Uterus (tissue), 4 donors: ENCODE measurements at places on chromosomes 3 and 15. TPM values are rescaled to one million over a fixed set of nuclear protein-coding genes. Genes with fewer than 3 reads are reported as not detected.

Gene GJD2
- not detected for total RNA-seq

Gene OPA1
- 51.6 TPM for total RNA-seq

Gene IL17RB
- total RNA-seq, result 2.8 TPM

Gene FAM174B
- 41.8 TPM for total RNA-seq

Gene CCDC54
- not detected for total RNA-seq

Gene TMEM212
- total RNA-seq, result not detected

DNA sequence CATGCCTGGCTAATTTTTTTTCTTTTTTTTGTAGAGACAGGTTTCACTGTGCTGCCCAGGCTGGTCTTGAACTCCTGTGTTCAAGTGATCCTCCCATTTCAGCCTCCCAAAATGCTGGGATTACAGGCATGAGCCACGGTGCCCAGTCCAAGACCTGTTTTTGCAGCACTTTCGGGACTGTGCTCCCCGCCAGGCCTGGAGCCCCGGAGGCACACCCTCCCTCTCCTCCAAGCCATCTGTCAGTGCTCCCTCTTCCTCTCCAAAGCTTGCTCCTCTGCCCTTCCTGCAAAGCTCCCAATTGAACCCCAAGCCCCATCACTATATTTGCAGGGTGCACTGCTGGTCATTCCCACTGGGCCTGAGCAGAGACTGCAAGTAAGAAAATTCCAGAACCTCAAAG, 98.1 kb downstream of the CORO2B start:
- H3K36me3 ChIP-seq, result no peaks in the 10 kb centered on the region
- no peak overlapping the region for H3K27ac ChIP-seq
- no peaks in the 10 kb centered on the region for H3K27me3 ChIP-seq
- no peak for DNase-seq

DNA sequence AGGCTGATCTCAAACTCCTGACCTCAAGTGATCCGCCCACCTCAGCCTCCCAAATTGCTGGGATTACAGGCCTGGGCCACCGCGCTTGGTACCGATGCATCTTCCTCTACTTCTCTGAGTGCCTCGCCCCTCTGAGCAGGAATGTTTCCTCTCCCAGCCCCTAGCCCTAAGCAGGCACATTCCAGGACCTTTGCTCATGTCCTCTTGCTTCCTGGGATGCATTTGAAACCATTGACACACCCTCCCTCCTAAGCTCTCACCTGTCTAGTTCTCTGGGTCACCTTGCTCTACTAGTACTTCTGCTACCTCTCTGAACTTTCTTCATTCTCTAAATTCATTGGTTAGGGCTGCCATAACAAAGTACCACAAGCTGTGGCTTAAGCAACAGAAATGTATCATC, 17.9 kb upstream of the UACA start:
- no peak overlapping the region for H3K4me3 ChIP-seq
- H3K27ac ChIP-seq, result no peak overlapping the region
- no peaks in the 10 kb centered on the region for H3K36me3 ChIP-seq
- no peaks in the 10 kb centered on the region for H3K4me1 ChIP-seq
- DNase-seq, result no peak
- H3K27me3 ChIP-seq, result no peaks in the 10 kb centered on the region

GRCh38 chr3:197519801-197520211, 36.0 kb downstream of the BDH1 start:
- H3K4me3 ChIP-seq, result no peak overlapping the region
- H3K36me3 ChIP-seq, result no peaks in the 10 kb centered on the region
- H3K27ac ChIP-seq, result no peak overlapping the region
- no peaks in the 10 kb centered on the region for H3K27me3 ChIP-seq
- DNase-seq, result no peak
- H3K4me1 ChIP-seq, result no peaks in the 10 kb centered on the region

- no peak overlapping the region for H3K27ac ChIP-seq
- DNase-seq, result no peak
- H3K4me1 ChIP-seq, result no peaks in the 10 kb centered on the region
- H3K27me3 ChIP-seq, result no peaks in the 10 kb centered on the region
Measured at GRCh38 chr3:101081999-101082398, 88.8 kb upstream of the ABI3BP start.

DNA sequence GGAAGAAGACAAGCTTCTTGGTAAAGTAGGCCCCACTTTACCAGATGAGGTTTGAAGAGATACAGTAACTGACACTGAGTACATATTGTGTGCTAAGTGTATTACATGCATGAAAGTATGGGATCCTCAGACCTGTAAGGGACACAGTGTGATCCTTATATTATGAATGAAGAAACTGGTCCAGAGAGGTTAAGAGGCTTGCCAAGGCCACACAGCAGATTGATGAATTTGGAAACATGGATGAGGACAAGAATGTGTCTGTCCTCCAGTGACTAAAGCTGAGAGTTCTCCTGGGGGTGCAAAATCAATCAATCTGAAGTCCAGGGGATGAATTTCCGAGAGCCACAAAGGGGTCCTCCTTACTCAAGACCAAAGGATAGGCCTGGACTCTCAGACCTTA, 31.4 kb upstream of the MRPS22 start:
- no peak overlapping the region for H3K4me3 ChIP-seq
- H3K36me3 ChIP-seq, result no peaks in the 10 kb centered on the region
- H3K4me1 ChIP-seq, result no peaks in the 10 kb centered on the region
- H3K27me3 ChIP-seq, result no peaks in the 10 kb centered on the region
- no peak for DNase-seq

DNA sequence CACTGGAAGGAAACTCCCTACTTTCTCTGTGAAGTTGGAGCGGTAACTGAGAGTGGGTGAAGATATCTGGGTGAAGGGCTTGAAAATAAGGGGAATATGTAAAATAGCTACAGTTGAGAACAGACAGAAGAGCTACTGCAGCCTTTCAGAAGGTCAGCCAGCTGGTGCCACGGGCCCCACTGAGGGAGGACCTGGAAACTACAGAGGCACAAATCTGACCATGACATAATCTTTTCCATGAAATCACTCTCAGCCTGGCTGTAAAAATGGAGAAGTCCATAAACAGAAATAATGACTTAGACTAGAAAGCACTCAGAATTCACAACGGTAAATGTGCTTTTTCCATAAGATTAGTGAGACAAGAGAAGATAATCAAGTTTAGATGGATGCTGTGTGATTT, 46.4 kb downstream of the ST3GAL6 start:
- no peaks in the 10 kb centered on the region for H3K27me3 ChIP-seq
- no peak overlapping the region for H3K27ac ChIP-seq
- no peaks in the 10 kb centered on the region for H3K4me1 ChIP-seq
- DNase-seq, result no peak

- H3K36me3 ChIP-seq, result no peaks in the 10 kb centered on the region
- no peaks in the 10 kb centered on the region for H3K27me3 ChIP-seq
- no peaks in the 10 kb centered on the region for H3K4me1 ChIP-seq
- no peak for DNase-seq
- no peak overlapping the region for H3K27ac ChIP-seq
- no peak overlapping the region for H3K4me3 ChIP-seq
Measured at GRCh38 chr3:161852744-161853143, 356.1 kb downstream of the OTOL1 start.

DNA sequence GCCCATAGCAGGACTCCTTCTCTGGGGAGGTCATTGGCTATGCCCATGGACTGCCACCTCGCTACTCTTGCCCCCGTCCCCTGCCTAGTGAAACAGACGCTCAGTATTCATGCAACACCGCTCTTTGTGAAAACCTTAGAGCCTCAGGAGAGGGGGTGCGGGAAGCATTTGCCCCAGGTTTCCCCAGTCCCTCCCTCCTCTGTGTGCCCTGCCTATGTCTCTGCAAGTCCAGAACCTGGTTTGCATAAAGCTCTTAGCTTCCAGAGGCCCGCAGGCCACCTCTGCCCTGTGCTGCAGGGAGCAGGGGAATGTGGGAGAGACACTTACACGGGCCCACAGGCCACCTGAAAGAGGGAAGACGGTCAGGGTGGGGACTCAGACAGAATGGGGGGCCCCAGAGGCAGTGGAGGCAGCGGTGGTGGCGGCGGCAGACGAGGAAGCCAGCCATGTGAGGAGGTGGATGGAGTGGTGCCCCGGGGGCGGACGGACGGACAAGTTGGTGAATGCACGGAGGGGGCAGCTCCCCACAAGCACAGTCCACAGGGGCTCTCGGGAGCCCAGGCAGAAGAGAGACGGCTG, 33.8 kb upstream of the CTSH start:
- H3K4me1 ChIP-seq, result no peaks in the 10 kb centered on the region
- H3K27me3 ChIP-seq, result no peaks in the 10 kb centered on the region
- no peaks in the 10 kb centered on the region for H3K36me3 ChIP-seq
- H3K4me3 ChIP-seq, result no peak overlapping the region
- DNase-seq, result no peak

GRCh38 chr15:101006931-101007691, 88.0 kb downstream of the LRRK1 start:
- H3K4me3 ChIP-seq, result no peak overlapping the region
- peak overlapping the region; percentile 15 for H3K27ac ChIP-seq
- H3K4me1 ChIP-seq, result no peaks in the 10 kb centered on the region
- no peaks in the 10 kb centered on the region for H3K27me3 ChIP-seq
- no peaks in the 10 kb centered on the region for H3K36me3 ChIP-seq

GRCh38 chr3:136952292-136952691, 5.5 kb upstream of the IL20RB start:
- H3K27ac ChIP-seq, result no peak overlapping the region
- no peaks in the 10 kb centered on the region for H3K4me1 ChIP-seq
- no peak overlapping the region for H3K4me3 ChIP-seq
- no peak for DNase-seq

DNA sequence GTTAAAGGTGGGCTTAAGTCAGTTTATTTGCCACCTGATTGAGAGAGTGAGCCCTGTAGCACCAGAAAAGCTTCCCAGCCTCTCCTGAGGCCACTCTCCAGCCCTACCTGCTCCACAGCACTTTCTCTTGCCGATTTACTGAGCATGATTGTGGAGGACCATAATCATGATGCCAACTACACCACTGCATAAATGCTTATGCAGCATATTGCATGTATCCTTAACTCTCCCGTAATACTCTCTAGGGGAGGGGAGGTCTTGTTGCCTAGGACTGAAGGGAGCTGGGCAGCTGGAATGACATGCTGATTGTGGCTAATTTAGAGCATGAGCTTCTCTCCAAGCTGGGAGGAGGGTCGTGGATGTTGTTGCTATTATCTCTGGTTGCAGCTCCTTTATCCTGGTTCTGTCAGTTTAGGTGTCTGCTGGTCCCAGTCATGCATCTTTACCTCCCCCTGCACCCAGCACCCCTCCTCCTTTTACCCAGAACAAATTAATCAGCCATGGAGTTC, 54.3 kb downstream of the GPD1L start:
- DNase-seq, result no peak
- no peaks in the 10 kb centered on the region for H3K36me3 ChIP-seq
- H3K4me3 ChIP-seq, result no peak overlapping the region
- no peaks in the 10 kb centered on the region for H3K27me3 ChIP-seq
- no peaks in the 10 kb centered on the region for H3K4me1 ChIP-seq
- H3K27ac ChIP-seq, result no peak overlapping the region

DNA sequence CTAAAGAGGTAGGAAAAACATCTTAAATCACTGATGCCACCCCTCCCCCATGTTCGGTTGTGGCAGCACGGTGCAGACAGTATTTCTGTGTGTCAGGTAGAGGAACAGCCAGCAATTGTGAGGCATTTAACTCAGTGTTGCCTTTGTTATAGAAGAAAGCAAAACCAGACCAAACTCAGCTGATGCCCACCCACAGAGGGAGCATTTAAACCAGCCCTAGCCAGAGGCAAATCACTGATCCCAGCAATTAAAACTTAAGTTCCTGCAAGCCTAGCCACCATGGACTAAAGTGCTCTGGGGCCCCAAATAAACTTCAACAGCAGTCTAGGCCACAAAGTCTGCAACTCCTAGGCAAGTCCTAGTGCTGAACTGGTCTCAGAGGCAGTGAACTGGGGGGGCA, 94.5 kb downstream of the CFAP20DC start:
- H3K27me3 ChIP-seq, result no peaks in the 10 kb centered on the region
- no peak for DNase-seq
- H3K4me3 ChIP-seq, result no peak overlapping the region
- H3K4me1 ChIP-seq, result no peaks in the 10 kb centered on the region

DNA sequence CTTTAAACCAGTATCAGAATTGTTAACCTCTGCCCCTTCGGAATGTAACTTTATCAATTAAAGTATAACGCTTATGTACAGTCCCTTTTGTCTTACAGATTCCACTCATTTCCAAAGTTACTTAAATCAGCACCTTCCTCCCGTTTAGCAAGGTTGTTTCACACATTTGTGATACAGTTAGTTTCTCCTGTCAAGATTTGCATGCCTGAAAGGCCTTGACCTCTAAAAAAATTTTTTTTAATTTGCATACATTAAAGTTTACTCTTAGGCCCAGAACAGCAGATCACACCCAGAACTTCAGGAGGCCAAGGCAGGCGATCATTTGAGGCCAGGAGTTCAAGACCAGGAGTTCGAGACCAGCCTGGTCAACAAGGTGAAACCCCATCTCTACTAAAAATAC, 9.1 kb downstream of the INO80 start:
- no peaks in the 10 kb centered on the region for H3K36me3 ChIP-seq
- no peak overlapping the region for H3K27ac ChIP-seq
- no peaks in the 10 kb centered on the region for H3K4me1 ChIP-seq

DNA sequence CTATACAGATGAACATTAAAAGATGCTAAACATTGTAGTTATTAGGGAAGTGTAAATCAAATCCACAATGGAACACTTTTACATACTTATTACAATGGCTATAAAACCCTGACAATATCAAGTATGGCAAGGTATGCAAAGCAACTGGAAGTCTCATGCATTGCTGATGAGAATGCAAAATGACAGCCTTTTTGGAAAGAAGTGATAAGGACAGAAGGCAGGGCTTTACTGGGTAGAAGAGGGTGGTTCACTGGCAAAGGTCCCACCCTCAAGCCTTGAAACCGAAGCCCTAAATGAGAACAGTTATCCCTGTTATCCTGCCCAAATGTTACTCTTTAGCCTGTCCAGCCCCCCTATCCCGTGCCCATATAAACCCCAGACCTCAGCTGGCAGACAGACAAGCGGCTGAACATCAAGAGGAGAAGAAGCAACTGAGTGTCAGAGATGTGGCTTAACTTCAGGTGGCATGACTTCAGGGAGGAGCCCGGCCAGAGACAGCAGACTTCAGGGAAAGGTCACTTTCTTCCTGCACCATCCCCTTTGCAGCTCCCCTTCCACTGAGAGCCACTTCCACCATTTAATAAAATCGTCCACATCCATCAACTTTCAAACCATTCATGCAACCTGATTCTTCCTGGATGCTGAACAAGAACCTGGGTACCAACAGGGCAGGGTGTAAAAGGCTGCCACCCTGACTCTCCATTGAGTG, 732 bp upstream of the GCSAM start:
- no peak overlapping the region for H3K4me3 ChIP-seq
- H3K4me1 ChIP-seq, result no peaks in the 10 kb centered on the region
- H3K27ac ChIP-seq, result no peak overlapping the region
- DNase-seq, result no peak
- H3K36me3 ChIP-seq, result no peaks in the 10 kb centered on the region

GRCh38 chr15:58241872-58242271, 103.7 kb downstream of the AQP9 start:
- H3K4me3 ChIP-seq, result no peak overlapping the region
- no peaks in the 10 kb centered on the region for H3K4me1 ChIP-seq
- H3K36me3 ChIP-seq, result no peaks in the 10 kb centered on the region

- H3K27me3 ChIP-seq, result no peaks in the 10 kb centered on the region
- no peaks in the 10 kb centered on the region for H3K4me1 ChIP-seq
- no peak overlapping the region for H3K27ac ChIP-seq
- H3K4me3 ChIP-seq, result no peak overlapping the region
- no peaks in the 10 kb centered on the region for H3K36me3 ChIP-seq
- no peak for DNase-seq
Measured at GRCh38 chr3:12585970-12586369, 29.1 kb downstream of the MKRN2 start.
